ENCODE measurements at places on chromosomes 13 and 19.

DNA sequence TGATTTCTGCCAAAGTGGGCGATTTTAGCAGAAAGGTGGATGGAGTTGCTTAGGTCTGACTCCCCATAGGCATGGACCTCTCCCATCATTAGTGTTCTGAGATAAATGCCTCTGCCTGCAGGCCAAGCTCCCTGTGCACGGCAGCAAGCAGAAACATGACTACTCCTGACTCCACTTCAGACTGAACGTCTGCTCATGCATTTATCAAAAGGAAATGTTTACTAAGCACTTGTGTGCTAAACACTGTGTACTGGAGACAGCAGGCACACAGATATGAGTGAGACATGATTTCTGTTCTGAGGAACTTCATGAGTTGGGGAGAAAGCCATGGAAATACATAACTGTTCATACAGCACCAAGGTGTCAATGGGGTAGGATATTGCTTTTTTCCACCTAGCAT is 149.6 kb downstream of the MIPEP start:
- no peak for DNase-seq

GRCh38 chr19:33177417-33177979 is 16.6 kb upstream of the LRP3 start:
- DNase-seq, result no peak

DNA sequence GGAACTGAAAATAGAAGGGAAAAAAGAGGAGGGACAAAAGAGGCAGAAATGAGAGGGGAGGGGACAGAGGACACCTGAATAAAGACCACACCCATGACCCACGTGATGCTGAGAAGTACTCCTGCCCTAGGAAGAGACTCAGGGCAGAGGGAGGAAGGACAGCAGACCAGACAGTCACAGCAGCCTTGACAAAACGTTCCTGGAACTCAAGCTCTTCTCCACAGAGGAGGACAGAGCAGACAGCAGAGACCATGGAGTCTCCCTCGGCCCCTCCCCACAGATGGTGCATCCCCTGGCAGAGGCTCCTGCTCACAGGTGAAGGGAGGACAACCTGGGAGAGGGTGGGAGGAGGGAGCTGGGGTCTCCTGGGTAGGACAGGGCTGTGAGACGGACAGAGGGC is at the start of gene CEACAM5:
Gene CEACAM5, plus strand, starts transcription at position 146 of the 400 bp plus-strand sequence. Its CDS starts 106 bp downstream, at position 252.
- DNase-seq, result no peak

DNA sequence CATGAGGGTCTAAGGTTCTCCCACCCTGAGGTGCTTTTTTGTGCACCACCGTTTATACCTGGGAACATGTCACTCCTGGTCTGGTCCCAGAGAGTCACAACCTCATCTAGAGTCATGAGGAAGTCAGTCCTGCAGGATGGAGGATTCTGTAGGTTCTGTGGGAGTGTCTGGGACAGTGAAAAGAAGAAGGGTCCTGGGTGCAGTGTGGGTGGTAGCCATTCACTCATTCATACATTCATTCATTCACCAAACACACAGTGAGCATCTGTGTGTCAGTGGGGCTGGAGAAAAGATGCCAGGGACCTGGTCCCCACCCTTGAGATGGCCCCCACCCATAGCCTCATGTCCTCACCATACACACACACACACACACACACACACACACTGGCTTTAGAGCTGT is 8.7 kb upstream of the CEACAM18 start:
- DNase-seq, result no peak

GRCh38 chr13:78121459-78122348 is 203.1 kb upstream of the EDNRB start:
- DNase-seq, result peak; percentile 11

DNA sequence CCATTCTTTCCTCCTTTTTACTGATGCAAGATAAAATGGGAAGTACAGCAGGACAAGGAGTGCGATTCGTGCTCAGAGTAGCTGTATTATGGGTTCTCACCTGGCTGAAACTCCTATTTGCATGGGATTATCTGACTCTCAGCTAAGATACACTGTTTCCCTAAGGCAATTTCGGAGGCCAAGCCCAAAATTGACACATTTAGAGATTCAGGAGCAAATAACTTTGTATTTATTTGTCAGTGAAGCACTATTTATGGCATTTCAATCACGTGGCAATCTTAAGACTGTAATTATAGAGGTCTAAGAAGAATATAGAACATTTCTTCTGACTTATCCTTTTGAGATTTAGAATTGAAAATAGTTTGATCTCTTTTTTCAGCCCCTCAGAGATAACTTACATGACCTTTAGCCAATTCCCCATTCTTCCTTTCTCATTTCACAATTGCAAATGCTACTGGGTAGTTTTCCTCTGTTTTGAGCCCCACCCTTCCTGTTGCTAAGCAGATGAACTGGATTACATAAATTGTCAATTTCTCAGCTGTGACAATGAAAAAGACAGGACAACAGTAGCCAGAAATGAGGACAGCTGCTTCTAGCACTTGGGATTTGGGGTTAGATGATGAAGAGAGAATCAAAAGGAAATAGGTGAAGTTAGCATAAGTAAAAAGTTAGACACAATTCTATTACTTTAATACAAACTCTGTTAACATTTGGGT is 122.7 kb upstream of the FRY start:
- DNase-seq, result no peak

DNA sequence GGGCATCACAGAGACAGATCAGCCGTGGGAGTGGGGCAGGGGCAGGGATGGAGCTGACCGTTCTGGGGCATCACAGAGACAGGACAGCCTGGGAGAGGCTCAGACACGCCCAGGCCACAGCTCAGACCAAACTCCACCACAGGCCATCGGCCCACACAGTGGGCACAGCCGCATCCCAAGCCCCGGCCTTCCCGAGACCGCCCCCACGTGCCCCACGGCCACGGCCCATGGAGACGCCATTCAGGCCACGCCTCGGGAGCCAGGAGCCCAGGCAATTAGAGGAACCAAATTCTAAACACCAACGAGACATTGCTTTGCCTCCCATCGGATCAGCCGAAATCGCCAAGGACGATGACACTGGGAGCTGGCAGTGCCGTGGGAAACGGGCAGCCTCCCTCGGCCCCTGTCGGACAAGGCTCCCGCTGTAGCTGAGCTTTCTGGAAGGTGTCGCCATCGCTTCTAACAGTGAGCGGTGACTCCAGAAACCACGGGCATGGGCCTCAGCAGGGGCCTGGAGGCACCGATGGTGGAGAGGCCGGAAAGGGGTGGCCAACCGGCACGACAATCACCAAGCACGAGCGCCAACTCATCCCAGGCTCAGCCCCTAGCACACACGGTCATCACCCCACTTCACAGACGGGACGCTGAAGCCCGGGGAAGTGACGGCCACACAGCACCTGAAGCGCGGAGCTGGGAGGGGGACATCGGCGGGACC is 2.4 kb downstream of the PIP5K1C start:
- no peak for DNase-seq

- no peak for DNase-seq
Measured at GRCh38 chr19:13861392-13861713, 15.6 kb upstream of the NANOS3 start.

- no peak for DNase-seq
Measured at GRCh38 chr13:54574791-54575190, 1546.2 kb downstream of the OLFM4 start.

Data from HS-5 (cell line).